ENCODE measurements at places on chromosomes 1 and 21. TPM values are rescaled to one million over a fixed set of nuclear protein-coding genes. Genes with fewer than 3 reads are reported as not detected.

Gene USH2A
- total RNA-seq, result not detected

DNA sequence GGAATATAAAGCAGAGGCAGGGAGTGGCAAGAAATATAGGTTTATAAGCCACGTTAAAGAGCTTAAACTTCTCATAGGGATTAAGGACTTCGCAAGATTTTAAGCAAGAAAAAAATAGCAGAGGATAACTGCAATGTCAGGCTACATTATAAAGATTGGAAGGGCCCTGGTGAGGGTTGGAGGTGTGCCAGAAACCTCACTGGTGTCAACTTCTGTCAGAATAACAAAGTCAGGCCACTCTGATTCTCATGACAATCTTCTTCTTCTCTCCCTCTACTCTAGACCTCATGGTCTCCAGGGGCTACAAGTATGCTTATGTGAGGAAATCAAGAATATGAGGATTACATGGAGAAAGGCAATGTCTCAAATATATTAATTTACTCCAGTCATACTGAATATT, 32.6 kb upstream of the FMO2 start:
- no peaks in the 10 kb centered on the region for H3K36me3 ChIP-seq
- DNase-seq, result no peak
- no peaks in the 10 kb centered on the region for H3K27me3 ChIP-seq
- no peaks in the 10 kb centered on the region for H3K4me1 ChIP-seq
- no peak overlapping the region for H3K4me3 ChIP-seq

- no peaks in the 10 kb centered on the region for H3K27me3 ChIP-seq
- peaks cover 8% of the 10 kb centered on the region for H3K36me3 ChIP-seq
- peaks cover 11% of the 10 kb centered on the region for H3K4me1 ChIP-seq
- H3K4me3 ChIP-seq, result no peak overlapping the region
- peak; percentile 83 for DNase-seq
Observed at GRCh38 chr1:169546087-169546995, 39.9 kb downstream of the F5 start.

GRCh38 chr1:59138402-59138801, 158.5 kb upstream of the FGGY start:
- peaks cover 15% of the 10 kb centered on the region for H3K4me1 ChIP-seq
- H3K27ac ChIP-seq, result no peak overlapping the region
- peaks cover 4% of the 10 kb centered on the region for H3K27me3 ChIP-seq
- no peaks in the 10 kb centered on the region for H3K36me3 ChIP-seq

DNA sequence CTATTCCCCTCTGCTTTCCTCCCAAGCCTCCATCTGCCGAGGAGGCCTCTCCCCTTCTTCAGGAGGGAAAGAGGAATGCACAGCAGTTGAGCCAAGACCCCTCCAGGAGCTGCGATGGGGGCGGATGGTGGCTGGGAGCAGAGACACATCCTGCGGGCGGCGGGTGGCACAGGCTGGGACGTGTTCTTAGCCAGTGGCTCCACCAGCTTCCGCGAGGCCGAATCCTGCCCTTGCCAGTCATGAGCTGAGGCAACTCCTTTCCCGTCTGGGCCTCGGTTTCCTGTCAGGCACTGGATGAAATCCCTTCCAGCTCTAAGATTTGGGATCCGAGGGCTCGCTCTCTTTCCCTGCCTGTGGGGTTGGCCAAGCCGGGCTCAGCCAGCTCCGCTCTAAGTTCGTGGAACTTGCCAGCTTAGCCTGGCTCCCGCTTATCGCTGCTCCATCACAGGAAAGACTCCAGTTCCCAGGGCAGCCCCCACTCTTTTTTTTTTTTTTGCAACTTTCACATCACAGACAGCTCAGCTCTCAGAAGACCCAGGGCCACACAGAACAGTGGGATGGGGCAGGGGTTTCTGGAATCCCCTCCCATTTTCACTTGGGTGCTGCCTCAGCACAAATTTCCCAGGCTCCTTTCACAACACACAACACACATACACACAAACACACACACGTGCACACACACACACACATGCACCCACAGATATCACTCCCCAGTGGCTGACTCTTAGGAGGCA, 506 bp downstream of the MYOM3 start:
- no peak for DNase-seq
- peaks cover 5% of the 10 kb centered on the region for H3K4me1 ChIP-seq
- no peak overlapping the region for H3K27ac ChIP-seq
- H3K27me3 ChIP-seq, result peaks cover 17% of the 10 kb centered on the region

DNA sequence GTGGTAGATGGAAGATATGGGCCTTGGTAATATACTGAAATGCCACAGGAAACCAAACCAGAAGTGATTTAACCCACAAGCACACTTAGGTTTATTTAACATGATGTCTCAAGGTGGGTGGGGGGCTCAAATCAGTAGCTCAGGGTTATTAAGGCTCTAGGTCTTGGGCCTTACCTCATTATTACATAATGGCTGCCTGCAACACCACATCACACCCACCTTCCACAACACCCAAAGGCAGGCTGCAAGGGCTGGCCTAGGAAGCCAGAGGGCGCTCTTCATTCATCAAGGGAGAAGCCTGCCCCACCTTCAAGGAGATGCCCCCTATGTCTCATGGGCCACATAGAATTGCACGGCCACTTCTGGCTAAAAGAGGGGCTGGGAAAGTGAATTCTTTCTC, 6.0 kb downstream of the TFF1 start:
- peak; percentile 18 for DNase-seq
- H3K27ac ChIP-seq, result no peak overlapping the region
- H3K27me3 ChIP-seq, result peaks cover 6% of the 10 kb centered on the region
- H3K36me3 ChIP-seq, result peaks cover 5% of the 10 kb centered on the region

Gene GJA9
- not detected for total RNA-seq

DNA sequence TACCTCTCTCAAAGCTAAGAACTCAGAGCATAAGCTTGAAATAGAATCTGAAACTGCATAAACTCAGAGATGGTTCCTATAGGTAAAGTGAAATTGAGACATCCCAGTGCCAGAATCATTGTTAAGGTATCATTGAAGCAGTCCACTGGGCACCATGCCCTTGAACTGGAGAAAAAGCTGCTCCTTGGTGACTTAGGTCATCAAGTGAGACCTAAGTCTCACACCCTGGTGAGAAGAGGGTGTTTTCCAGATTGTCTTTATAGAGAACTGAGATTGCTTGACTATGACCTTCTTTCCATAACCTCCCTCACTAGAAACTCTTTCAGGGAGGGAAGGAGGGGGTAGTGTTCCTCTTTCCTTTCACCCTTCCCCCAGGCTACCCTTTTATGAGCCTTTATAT, 9.4 kb upstream of the ATP6V1G3 start:
- H3K27me3 ChIP-seq, result no peaks in the 10 kb centered on the region
- peaks cover 10% of the 10 kb centered on the region for H3K36me3 ChIP-seq
- H3K4me3 ChIP-seq, result no peak overlapping the region
- DNase-seq, result no peak

Gene WDR3
- total RNA-seq, result 28.0 TPM

GRCh38 chr1:56032096-56032676, 547.2 kb downstream of the PLPP3 start:
- DNase-seq, result no peak
- H3K4me3 ChIP-seq, result no peak overlapping the region
- no peaks in the 10 kb centered on the region for H3K27me3 ChIP-seq
- no peaks in the 10 kb centered on the region for H3K36me3 ChIP-seq
- no peak overlapping the region for H3K27ac ChIP-seq
- H3K4me1 ChIP-seq, result no peaks in the 10 kb centered on the region

Measured in activated CD4-positive, alpha-beta T cell treated with anti-CD3 and anti-CD28 coated beads, Interleukin-2, amount 10 ng/mL, durations not matched to agents 7 days and 5 days (primary cell).